ENCODE measurements at places on chromosomes 2 and 18.
A peak's percentile ranks its signal among the peaks of the same experiment; 100 is the strongest.

- DNase-seq, result no peak
Observed at GRCh38 chr2:120678251-120678650, 57.4 kb upstream of the GLI2 start.

GRCh38 chr2:141767051-141767450, 363.8 kb downstream of the LRP1B start:
- DNase-seq, result no peak

DNA sequence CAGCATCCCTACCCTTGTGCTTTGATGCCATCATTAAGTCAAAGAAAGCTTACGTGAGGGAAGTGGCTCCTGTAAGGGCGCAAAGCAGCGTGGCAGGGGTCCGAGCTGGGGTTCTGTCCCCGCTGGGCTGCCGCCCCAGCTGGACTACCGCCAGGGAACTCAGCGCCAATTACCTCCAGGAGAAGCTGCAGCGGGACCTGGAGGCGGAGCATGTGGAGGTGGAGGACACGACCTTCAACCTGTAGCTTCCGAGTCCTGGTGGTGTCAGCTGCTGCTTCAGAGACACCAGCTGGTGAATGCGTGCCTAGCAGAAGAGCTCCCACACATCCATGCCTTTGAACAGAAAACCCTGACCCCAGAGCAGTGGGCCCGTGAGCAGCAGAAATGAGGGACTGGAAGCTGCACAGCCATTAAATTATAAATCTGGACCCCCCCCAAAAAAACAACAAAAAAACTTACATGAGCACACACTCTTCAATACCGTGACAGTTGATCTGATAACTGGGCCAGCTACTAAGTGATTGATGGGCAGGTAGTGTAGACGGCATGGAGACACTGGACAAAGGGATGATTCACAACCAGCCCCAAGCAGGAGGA, 20.1 kb upstream of the YES1 start:
- DNase-seq, result no peak

GRCh38 chr2:160194351-160194750, 5.7 kb downstream of the ITGB6 start:
- DNase-seq, result peak; percentile 27

DNA sequence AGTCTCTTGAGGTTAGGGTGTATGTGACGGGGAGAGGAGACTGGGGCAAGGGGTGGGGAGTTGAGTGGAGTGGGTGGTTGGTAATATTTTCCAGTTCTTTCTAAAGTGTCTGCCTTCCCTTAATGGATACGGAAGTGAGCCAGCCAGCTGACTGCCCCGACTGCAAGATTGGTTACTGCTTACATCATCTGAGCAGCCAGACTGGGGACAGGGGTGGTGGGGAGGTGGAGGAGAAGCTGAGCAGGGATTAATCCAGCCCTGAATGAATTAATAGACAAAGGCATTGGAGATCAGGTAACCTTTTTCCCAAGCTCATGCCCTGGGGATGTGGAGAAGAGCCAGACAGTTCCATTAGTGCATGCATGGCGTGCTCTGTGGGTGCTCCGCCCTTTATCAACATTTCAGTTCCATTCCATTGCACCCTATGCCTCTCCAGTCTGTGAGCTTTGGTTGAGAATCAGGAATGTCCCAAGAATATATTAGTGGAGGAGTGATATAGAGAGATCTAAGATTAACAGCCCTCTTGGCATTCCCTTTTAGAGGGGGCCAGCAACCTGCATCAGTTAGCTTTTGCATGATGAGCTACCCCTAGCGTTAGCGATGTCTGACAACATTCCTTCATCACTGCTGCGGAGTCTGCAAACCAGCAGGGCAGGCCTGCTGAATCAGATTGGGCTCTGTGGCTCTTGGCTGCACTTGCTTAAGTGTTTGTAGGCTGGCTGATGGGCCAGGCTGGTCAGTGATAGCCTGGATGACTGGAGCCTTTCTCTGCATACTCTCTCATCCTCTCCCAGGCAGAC, 67.4 kb downstream of the TNP1 start:
- no peak for DNase-seq

DNA sequence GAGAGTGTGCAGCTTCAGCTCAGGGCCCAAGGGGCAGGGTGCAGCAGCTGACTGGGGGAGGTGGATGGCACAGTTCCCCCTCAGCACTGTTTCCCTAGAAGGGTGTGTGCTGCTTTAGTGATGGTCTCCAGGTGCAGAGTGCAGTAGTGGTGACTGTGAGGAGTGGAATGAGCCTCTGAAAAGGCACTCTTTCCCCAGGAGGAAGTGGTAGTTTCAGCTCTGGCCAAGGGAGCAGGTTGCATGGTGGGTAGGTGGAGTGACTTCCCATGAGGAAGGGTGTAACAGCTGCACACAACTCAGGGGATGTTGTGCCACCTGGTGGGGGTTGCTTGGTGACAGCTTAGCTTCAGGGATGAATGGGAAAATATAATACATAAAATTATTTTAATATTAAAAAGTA, 251.5 kb upstream of the NXPH2 start:
- no peak for DNase-seq

All from D721Med (cell line).